ENCODE measurements at places on chromosomes 12 and 14.

DNA sequence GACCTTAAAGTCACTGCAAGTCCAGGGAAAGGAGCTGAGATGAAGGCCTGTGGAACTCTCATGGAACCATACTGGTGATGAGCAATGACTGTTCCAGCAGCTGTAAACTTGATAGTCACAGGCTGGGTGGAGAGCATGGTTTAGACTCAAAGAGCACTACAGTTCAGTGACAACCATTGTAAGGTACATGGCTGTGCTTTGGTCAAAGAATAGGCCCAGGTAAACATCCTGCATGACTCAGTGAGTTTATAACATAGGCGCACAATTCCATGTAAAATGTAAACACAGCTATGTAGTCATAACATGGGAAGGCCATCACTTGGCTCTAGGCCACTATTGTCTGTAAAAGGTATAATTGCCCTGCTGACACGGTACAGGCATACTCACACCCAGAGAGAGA is 119.3 kb upstream of the FSCB start:
- no peak for DNase-seq

DNA sequence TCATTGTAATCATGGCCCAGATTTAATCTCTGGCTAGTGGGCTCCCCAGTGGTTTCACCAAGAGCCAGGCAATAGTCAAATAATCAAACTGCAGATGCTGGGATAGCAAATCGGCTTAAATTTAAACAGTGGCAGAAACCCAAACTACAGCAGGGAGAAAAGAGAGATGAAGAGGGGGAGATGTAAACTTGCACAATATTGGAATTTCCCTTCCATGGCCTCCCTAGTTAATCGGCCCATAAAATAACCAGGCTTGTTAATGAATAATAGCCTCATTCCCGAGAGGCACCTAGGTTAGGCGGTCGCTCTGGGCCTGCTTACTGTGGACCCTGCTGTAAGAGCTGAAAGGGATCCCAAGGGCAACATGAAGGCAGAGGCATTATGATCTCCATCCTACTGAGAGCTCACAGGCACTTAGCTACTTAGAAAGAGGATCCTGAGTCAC is 116.2 kb downstream of the NUAK1 start:
- no peak for DNase-seq

DNA sequence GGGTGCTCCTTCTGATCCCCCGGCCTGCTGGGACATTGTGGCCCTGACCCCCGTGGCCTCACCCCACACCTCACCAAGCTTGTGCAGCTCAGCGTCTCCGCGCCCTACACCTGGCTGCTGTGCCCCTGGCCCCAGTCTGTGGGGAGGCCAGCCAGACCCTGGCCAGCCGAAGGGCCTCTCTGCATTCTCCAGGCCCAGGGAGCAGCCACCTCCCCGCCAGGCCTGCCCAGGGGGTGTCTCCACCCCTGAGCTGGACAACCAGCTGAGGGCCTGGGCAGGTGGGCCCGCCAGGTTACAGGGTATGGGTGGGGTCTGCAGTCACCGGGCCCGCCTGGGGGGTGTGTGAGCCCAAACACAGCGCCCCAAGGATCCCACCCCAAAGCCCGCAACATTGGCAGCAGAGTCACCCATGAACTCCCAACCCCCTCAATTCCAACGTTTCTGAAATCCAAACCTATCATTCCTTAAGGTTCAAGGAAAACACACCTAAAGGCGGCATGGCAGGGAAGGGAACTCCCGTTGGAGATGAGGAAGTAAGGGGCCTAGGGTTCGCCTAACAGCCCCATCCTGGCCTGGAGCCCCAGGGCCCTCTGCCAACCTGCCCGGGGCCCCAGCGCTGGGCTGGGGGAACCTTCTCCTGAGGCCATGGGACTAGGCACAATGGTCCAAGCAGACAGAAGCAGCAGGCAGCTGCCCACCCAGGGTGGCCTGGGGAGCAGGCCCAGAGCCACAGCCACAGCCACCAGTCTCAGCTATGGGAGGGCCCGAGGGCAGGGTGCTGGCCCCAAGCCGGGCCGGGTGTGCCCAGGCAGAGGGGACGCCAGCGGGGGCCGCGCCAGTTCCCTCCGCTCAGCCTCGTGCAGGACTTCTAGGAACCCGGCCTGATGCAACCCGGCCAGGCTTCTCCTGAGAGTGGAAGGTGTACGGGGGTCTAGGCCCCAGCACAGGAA is 8.5 kb downstream of the AKT1 start:
- no peak for DNase-seq

GRCh38 chr14:26896447-26896846 is 298.6 kb upstream of the NOVA1 start:
- no peak for DNase-seq

DNA sequence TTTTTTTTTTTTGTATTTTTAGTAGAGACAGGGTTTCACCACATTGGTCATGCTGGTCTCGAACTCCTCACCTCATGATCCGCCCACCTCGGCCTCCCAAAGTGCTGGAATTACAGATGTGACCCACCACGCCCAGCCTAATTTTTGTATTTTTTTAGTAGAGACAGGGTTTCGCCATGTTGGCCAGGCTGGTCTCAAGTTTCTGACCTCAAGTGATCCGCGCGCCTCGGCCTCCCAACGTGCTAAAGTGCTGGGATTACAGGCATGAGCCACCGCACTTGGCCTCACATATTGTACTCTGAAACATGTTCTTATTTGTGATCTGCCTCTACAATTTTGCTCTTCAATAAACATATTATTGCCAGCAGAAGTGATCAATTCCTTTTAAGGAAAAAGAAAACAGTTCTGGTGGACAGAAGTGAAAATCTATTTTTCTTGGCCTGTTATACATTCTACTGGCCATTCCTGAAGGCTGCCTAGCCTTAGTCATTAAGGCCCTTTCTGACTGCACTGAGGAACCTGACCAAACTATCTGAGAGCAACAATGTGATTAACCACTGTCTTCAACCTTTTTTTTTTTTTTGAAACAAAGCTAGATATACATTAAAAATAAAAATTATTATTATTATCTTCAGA is 36.1 kb downstream of the SNX6 start:
- DNase-seq: no peak

DNA sequence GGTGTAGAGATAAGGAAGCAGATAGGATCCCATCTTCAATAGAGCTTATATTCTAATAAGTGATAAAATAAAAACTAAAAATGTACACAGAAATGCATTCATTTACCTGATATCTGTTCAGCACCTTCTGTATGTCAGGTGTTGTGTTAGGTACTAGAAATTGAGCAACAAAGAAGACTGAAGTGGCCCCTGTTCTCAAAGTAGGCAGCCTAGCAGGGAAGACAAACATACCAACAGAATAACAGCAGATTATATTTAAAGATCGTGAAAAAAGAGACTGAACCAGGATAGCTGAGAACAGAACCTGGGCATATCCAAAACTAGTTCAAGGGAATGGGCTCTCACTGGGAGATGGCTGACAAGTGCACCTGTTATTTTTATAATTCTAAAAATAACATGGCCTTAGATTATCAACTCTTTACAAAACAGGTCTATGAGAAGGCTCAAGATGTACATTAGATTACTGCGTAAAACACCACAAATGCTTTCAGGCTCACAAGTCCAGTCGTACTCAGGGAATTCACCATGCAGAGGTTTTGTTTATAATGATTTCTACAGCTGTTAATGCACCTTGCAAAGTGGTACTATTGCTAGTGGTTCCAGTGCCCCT is 16.4 kb downstream of the ANO6 start:
- no peak for DNase-seq

DNA sequence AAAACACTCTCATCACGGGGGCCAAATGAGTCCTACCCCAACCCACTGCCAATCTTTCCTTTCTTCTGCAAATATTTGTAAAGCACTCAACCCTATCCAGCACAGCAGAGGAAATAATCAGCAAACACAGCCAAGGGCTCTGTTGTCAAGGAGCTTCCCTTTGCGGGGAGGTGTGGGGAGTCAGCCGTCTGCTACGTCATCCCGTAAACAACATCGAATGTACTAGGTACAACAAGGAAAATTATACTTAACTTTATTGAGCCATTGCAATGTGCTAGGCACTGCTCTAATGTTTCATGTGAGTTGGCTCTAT is 22.8 kb downstream of the TMEM63C start:
- DNase-seq: no peak

DNA sequence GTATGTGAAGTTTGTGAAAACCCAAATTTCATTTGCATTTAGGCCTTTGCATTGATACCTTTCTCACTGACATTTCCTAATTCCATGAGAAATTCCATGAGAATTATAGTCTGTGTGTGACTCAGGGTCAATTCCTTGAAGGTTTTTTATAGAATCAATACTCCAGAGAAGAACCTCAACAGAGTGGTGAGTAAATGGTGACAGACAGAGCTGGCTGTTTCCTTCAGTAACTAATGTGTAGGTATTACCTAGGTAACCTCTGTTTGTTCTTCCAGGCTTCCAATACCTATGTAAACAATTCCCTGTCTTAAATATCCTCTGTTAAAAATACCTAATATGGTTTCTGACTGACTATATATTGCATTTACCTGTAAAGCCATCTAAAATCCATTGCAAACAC is 117.0 kb downstream of the TTC8 start:
- no peak for DNase-seq

DNA sequence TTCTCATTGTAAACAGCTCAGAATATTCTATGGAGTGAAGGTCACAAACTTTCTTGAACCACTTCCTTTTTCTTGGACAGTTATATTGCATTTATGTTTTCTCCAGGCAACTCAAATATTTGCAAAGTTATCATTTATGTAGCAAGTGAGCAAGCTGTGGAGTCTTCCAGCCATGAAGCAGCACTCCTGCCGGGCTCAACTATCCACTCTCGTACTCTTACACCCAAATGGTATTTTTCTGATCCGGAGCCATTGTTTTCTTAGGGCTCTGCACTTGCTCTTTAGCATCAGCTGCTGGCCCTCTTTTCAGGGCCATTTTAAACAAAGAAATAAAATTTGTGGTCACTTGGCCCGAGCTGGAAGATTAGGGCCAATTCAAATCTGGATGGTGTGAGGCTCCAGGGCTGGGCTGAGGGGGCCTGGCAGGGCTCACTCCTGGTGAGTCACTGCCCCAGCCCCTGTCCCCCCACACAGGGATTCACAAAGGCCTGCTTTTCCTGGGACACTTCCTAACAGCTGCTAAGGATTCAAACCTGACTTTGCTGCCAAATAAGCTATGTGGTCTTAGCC is 19.7 kb downstream of the SYNE3 start:
- DNase-seq: peak; percentile 25

- peak; percentile 28 for DNase-seq
Measured at GRCh38 chr12:89181271-89181920, 170.9 kb downstream of the DUSP6 start.

- DNase-seq: peak; percentile 38
Measured at GRCh38 chr12:38328306-38328895, 11.8 kb downstream of the ALG10B start.

DNA sequence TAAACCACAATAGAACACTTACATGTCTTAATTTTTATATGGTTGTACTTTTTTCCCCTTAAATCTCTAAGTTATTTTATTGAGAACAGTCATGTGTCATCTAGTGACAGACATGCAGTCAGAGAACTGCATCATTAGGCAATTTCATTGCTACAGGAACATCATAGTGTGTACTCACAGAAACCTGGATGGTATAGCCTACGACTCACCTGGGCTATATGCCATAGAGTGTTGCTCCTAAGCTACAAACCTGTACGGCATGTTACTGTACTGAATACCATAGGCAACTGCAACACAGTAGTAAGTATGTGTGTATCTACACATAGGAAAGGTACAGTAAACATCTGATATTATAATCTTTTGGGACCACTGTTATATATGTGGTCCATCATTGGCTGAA is 557.6 kb downstream of the PRKD1 start:
- DNase-seq: no peak

GRCh38 chr12:124636138-124636978 is 68.9 kb upstream of the NCOR2 start:
- DNase-seq: peak; percentile 24

- no peak for DNase-seq
Measured at GRCh38 chr12:22729431-22729956, 104.5 kb downstream of the ETNK1 start.

- no peak for DNase-seq
Measured at GRCh38 chr14:104979758-104980610, 1.8 kb upstream of the AHNAK2 start.

GRCh38 chr14:67892466-67893100 is 73.0 kb downstream of the RAD51B start:
- no peak for DNase-seq

- no peak for DNase-seq
Measured at GRCh38 chr12:111342376-111342775, 26.5 kb downstream of the PHETA1 start.

DNA sequence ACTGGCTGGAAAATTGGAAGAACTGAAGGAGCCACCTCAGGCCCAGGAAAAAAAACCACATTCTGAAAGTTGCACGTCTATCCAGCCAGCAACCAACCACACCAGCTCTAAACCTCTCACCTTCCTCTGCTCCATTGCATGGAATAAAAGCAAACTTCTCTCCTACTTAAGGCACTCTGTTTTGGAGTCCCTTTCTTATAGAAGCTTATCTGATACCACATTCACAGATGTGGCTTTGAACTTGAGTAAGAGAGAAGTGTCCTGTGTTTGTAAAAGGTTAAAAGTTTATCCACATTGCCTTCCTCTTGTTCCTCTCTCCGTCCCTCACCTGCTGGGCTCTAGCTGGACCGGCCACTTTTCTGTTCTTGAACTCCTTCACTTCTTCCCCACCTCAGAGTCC is 99.6 kb upstream of the PLXNC1 start:
- DNase-seq: no peak

DNA sequence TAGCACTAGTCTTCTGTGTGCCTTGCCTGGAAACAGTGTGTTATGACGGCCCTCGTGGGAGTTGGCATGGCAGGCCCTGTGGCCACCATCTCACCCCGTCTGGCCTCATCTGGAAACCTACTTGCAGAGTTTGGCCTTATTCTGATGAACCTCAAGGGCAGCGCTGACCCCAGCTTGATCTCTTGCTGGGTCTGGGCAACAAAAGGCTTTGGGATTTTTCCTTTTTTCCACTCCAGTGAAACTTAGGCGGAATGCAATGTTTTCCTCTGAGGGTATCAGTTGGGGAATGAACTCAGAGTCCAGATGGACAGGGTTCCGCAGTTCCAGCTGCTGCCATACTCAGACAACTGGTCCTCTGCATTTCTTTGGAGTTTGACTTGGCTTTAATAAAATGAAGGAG is 15.9 kb downstream of the CACNA1C start:
- no peak for DNase-seq

DNA sequence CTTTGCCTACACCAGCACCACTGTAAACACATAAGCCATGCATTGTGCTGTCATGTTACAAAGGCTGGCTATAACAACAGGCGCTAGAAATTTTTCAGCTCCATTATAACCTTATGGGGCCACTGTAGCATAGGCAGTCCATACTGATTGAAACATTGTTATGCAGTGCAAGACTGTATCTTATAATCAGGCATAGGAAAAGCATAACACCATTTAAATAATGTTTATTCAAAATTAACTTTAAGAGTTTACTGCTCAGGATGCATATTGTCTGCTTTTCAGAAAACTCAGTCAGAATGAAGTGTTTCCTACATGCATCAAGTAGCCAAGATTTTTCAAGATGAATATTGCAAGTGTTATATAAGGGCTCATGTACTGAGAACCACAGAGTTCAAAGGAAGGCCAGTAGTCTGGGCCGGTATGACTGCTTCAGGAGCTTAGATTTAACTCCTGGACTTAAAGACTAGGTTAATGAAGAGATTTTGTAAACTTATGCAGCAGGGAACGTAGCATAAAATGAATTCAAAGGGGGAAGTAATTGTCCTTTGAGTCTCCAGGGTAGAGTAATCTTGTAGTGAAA is 46.9 kb downstream of the ATXN7L3B start:
- no peak for DNase-seq

GRCh38 chr12:67690656-67691055 is 42.1 kb downstream of the DYRK2 start:
- no peak for DNase-seq

GRCh38 chr14:22845821-22846625 is 9.6 kb downstream of the MMP14 start:
- no peak for DNase-seq

GRCh38 chr12:50707396-50707795 is 56.5 kb upstream of the ATF1 start:
- DNase-seq: no peak

Data from KBM-7 (cell line).